ENCODE measurements at places on chromosomes 6 and 20. TPM values are rescaled to one million over a fixed set of nuclear protein-coding genes. Genes with fewer than 3 reads are reported as not detected.

DNA sequence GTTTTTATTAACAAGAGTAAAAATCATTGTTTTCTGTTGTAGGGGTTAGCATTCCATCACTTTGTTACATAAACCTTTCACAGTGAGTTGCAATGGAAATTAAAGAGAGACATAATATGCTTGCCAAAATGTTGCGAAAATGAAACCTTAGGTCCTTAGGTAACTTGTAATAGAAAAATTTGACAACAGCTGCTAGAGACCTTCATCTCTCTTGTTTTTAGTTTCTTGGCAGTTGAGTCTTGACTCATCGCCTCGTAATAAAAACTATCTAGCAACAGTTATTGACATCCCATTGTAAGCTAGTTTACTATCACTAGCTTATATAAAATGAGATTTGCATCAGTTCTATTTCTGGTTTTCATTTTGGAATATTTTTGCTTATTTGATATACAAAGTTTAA is 179.0 kb upstream of the MMS22L start:
- DNase-seq, result no peak

GRCh38 chr20:33871362-33871761 is 60.2 kb downstream of the CHMP4B start:
- DNase-seq, result no peak

CCN6 gene
- polyA plus RNA-seq, result not detected

DNA sequence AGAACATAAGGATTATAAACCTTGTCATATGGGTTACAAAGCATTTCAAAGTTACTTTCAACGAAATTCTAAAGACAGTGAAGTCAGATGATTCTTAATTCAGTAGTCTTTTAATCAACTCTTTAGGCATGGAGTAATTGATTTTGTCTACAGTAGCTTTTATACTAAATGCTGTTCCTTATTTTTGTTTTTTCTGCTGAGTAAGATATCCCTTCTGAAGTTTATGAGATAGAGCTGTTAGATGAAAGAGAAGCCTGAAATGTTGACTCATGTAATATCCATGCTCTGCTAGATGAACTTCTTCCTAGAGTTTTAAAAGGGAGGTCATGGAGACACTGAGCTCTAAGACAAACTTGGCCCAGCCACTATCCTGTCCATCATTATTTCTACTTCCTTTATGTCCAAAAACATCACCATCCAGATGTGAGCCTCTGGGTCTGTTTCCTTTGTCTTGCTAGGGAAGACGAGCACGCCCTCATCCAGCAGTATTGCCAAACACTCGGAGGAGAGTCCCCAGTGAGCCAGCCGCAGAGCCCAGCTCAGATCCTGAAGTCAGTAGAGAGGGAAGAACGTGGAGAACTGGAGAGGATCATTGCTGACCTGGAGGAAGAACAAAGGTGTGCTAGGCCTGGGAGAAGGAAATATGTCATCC is 550.3 kb downstream of the UTRN start:
- DNase-seq, result no peak

- no peak for DNase-seq
Observed at GRCh38 chr6:90544081-90544480, 42.8 kb downstream of the MAP3K7 start.

SLC17A2 gene
- 0.05 TPM for polyA plus RNA-seq

GRCh38 chr20:56689318-56689717 is 60.2 kb downstream of the TFAP2C start:
- DNase-seq, result no peak

GRCh38 chr6:146965110-146965689 is 239.0 kb upstream of the STXBP5 start:
- DNase-seq, result no peak

CDKAL1 gene
- polyA plus RNA-seq, result 3.3 TPM

MCCD1 gene
- not detected for polyA plus RNA-seq

DNA sequence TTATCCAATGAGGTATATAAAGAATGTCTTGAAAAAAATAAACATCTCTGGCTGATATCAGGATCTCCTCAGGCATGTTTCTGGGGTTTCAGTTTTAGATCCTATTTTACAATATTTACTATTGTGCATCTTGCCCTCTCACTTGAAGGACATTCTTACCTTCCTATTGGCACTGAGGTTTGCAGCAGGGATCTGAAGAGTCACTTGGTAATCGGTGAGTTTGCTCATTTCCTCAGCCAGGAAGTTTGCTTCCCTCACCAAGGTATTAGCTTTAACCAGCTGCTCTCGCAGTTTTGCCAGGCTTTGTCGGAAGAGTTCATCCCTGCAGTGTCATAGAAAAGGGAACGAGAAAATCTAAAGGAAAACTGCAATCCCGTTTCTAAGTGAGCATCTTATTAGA is 101.9 kb upstream of the NUP153 start:
- DNase-seq, result no peak

DNA sequence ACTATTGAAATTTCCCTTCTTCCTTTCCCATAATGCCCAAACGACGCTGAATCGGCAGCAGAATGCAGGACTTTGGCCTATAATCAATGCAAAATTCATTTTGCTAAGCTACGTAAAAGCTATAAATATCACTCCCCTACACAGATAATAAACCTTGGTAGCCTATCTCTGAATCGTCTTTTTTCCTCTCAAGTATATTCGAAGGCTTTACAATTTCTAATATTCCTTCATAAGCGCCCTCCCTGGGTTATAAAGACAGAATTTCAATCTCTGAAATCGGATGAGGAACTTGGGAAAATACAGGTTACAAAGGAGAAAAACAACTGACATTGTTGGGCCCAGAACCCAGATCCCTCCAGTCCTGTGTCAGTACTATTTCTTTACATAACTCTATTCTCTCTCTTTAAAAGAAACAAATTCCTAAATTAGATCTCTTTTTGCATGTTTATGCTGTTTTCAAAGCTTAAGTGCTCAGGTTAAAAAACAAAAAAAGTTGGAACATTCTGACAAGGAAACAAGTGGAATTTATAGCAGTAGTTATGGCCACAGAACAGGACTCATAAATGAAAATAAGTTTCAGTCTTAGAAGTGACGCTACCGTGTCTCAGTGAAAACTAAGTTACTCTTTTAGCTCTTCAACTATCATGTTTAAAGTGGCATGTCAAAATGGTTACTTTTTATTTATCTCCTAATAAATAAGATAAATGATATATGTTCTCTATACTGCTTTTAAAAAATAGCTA is 84.5 kb downstream of the SESN1 start:
- no peak for DNase-seq

DNA sequence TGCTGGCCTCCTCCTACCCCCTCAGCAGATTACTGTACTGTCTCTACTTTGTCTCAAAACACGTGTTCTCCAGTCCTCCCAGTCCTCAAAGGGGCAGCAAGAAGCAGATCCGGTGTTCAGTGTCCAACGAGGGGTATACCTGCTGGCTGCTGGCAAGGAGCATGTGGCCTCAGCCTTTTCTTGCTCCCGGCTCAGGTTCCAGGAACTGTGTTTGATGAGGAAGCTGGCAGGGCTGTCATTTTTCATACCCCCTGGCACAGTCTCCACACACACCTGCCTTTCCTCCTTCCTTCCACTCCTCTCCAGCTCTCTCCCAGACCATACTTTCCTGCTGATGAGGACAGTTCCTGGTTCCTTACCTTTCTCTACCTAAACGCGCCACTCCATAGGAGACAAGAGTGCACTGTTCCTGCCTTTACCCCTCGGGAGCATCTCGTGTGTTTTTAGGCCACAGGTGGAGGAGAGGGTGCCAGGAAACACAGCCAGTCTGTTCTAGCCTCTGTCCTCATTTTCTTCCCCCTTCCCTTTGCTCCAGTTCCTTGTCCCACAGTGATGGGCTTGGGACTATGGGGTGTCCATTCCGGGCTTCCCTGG is 77.2 kb downstream of the SSR1 start:
- peak; percentile 75 for DNase-seq

GRCh38 chr6:155314773-155315515 is 660 bp upstream of the TFB1M start:
- DNase-seq, result peak; percentile 56

MYT1 gene
- 0.76 TPM for polyA plus RNA-seq

LCA5 gene
- 1.3 TPM for polyA plus RNA-seq

GRCh38 chr20:46283426-46284039 is 24.8 kb downstream of the CDH22 start:
- no peak for DNase-seq

DNA sequence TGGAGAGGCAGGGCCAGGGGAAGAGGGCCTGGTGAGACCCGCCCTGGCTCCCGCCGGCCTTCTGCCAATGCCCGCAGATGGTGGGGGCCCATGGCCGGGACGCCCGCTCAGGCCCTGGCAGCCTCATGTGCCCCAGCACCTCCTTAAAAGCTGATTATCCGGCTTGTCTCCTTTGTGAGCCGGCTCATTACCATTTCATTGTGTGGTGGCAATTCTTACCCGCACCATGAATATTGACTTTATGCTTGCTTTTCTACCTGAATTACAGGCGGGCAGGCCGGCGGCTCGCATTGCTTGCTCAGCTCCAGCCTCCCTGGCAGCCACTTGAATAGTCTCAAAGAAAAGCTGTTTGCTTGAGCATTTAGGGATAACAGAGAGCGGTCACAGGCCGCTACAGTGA is 120.0 kb upstream of the JAG1 start:
- DNase-seq, result no peak

SMIM8 gene
- 3.2 TPM for polyA plus RNA-seq

GRCh38 chr6:7787137-7787608 is 61.3 kb downstream of the BMP6 start:
- no peak for DNase-seq

- DNase-seq, result no peak
Observed at GRCh38 chr6:47631269-47631772, 67.1 kb upstream of the ADGRF4 start.

MLIP gene
- polyA plus RNA-seq, result 5.8 TPM

GPLD1 gene
- 0.27 TPM for polyA plus RNA-seq

ZFP57 gene
- not detected for polyA plus RNA-seq

- no peak for DNase-seq
Observed at GRCh38 chr6:157760589-157761330, 62.3 kb upstream of the SNX9 start.

TRDN gene
- polyA plus RNA-seq, result not detected

TFAP2C gene
- polyA plus RNA-seq, result 0.49 TPM

GRCh38 chr6:34145161-34146020 is 496 bp downstream of the GRM4 start:
- DNase-seq, result peak; percentile 69

- DNase-seq, result no peak
Observed at GRCh38 chr20:10469599-10469998, 34.5 kb downstream of the SLX4IP start.

- no peak for DNase-seq
Observed at GRCh38 chr6:140541288-140541687, 1166.8 kb upstream of the CITED2 start.

SLC22A3 gene
- 0.42 TPM for polyA plus RNA-seq

All from pancreas (tissue), 10 donors.